Mesothelial cell of epicardium (in vitro differentiated cells): ENCODE measurements at places on chromosomes 12 and 14.

DNA sequence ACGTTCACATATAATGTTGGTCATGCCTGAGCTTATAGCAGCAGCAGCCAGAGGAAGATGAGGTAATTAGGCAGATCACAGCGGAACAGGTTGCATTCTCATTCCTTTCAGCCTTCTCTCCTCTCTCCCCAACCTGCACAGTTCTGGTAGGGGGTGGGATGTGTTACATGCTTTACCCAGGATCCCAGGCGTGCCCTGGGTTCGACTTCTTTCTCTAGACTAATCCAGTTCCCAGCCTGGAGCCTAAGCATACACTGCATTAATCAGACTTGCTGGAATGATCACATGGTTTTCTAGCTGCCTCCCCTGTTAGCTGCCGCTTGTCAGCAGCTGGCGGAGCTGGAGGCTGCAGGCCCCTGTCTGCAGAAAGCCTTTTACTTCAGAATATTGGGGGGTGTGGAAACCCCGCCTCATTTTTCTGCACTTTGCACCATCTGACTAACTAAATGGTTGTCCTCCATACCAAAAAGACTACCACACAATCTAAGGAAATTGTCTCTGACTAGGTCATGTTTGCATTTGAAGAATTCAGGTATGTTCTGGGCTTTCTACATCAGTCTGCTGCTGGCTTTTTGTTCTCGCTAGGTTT, 46.0 kb upstream of the EVL start:
- no peak for DNase-seq

GRCh38 chr12:59004456-59004855, 84.2 kb upstream of the LRIG3 start:
- DNase-seq: no peak

DNA sequence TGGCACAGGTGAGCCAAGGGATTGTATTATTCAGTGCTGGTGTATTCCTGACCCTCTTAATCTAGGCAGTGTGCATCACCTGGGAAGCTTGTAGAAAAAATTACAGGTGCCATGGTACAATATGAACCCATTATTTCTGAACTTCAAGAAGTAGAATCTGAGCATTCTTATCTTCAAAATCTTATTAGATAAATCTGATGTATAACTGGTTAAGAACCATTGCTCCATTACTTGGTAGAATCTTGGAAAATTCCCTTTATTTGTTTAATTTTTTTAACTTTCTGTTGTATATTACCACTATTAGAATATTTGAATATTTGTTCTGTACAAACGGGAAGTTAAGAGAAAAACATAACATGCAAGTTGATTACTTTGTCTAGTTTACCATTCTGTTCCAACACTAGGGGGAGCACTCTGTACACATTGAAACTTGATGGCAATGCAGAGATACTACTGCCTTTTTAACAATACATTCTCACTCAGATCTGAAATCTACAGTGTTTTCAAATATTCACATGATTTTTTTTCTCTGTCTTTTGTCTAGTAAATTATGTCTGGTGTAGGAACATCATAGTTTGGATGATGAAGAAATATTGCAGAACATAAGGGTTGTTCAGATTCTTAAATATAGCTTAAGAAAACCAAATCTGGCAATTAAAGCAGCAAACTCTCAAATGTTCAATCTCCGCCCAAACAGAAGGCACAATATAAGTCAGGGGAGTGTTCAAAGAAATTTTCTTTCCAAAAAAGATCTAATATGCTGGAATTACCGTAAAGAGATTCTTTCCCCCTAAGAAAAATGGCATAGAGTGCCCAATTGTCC, 196.6 kb downstream of the PCNX1 start:
- no peak for DNase-seq

DNA sequence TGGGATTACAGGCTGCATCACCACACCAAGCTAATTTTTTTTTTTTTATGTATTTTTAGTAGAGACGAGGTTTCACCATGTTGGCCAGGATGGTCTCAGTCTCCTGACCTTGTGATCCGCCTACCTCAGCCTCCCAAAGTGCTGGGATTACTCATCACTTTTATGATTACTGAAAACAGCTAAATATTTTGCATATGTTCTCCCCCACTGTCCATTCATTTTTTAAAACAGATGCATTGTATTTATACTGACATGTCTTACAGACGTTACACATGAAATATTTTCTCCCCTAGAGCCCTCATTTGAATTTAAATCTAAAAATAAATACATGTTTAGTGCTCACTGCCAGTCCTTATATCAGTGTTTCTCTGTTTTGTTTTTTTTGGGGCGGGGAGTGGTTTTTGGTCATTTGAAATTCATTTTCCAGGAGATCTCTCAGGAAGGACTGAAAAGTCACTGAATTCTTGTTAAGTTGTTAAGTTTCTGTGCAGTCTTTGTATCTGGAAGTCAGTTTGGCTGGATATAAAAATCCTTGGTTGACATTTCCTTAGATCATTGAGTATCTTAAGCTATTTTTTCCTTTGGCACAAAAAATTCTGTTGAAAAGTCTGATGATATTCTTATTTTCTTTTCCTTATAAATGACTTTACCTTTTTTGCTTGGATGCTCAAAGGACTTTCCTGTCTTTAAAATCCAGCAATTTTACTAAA, 9.4 kb downstream of the FBXO21 start:
- no peak for DNase-seq

DNA sequence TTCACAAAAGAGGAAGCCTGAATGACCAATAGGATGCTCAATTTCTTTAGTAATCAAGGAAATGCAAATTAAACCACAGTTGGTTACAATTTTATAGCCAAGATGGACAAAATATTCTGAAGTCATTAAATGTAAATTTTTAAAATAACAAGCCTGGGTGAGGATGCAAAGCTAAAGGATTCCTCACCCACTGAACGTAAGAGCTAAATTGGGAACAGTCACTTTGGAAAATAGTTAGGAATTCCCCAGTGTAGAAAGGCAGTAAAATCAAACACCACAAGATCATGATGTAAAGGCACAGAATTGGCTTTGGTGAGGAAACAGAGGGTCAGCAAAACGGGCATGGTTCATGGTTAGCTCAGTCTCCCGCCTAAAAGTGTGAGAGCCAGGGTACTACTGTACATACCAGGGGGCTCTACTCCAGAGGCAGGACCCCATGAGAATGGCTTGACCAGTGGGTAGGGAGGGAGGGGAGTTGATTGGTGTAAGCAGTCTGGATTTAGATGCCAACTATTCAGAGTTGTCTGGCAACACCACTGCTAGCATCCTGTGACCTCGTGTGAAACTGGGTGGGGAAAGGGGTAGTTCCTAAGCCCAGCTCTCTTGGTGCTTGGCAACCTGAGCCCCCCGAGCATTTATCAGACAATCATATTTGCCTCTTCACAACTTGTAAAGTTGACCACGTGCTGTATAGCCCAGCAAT, 213.4 kb upstream of the EGLN3 start:
- DNase-seq: no peak

GRCh38 chr12:77954206-77954555, 123.5 kb downstream of the NAV3 start:
- no peak for DNase-seq

DNA sequence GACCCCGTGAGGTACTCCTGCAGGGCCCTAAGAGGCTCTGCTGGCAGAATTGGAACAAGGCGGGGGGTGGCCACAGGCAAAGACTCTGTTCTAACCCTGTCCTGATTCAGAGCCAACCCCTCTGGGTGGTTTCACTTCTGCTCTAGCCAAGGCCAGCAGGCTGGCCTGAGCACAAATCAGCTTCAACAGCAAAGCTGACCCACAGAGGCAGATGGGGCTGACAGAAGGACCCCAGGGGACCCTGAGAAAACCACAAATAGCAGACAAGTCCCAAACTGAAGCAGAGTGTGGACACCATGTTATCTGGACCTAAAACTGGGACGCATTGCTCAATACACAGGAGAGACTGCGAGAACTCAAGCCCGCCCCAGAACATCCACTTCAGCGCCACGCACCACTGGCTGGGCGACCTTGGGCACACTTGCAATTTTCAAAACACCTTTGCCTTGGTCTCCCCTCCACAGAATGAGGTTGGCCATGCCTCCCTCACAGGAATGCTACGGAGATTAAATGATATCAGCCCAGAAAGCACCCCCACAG, 76.4 kb upstream of the DICER1 start:
- DNase-seq: no peak

DNA sequence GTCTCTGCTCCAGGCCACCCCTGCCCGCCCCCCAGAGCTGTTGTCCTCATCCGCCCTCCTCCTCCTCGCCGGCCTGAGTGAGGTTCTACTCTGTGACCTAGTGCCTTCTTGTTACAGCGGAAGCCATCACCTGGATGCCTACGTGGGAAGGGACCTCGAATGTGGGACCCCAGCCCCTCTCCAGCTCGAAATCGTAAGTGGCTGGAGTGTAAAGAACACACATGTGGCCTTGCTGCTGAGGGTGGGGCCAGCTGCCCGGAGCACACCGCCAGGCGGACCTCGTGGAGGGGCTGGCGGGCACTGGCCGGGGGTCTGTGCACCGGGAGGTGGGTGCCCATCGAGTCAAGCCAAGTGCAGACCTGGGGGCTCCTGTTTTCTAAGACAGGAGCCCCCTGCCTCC, 19.4 kb downstream of the MEG3 start:
- no peak for DNase-seq

DNA sequence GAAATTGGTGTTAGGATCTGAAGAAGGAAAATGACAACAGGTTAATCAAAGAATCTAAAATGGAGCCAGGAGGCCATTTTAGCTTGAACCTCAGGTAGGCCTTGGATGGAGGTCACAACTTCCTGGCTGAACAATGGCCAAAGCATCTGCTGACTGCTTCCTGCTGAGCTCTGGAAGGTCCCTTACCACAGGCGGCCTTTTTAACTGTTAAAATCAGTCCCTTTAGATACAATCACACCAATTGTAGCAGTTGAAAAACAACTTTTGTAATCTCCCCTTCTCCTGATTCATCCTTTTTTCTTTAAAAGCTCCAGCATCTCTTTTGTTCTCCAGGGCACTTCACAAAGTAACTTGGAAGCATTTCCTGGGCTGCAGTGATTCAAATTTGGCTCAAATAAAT, 388.8 kb downstream of the PDZRN4 start:
- no peak for DNase-seq

DNA sequence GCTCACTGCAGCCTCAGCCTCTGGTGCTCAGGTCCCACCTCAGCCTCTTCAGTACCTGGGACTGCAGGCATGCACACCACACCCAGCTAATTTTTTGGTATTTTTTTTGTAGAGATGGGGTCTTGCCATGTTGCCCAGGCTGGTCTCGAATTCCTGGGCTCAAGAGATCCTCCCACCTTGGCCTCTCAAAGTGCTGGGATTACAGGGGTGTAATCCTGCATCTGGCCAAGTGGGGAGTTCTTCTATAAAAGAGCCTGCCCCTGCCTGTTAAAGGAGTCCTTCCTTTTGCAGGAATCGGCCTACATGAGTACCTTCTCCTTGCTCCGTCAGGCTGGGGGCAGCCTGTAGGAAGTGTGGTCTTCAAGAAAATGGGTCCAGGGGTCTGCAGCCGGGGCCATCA, 54.1 kb upstream of the RASSF3 start:
- DNase-seq: no peak

GRCh38 chr12:42477941-42478340, 111.6 kb downstream of the PRICKLE1 start:
- no peak for DNase-seq

DNA sequence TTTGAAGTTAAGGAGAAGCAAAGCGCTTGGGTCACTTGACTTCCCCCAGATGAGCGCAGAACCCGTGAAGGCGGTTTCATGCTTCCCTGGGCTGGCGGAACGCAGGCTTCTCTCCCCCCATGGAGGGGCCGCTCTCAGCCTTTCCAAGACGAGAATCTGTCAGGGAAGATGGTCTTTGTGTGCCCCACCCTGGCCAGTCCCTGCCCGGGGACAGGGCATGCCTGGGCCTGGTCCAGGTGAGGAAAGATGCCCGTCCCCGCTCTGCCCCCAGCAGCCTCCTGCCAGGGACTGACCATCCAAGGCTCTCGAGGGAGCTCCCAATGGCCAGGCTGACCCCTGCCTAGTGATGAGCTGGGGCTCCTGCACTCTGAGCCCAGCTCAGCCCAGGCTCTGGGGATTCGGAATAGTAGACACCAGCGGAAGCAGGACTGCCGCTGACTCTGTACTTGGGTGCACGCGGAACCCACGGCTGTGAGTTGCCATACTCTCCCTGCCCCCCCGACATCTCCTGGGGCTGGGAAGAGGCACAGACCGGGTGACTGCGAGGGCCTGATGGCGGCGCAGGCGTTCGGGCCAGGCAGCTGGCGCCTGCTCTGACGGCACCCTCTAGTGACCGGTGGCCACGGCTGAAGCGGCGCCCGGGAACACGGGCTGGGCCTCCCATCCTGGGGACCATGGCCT, 142.2 kb upstream of the FKBP4 start:
- no peak for DNase-seq
